ENCODE measurements at places on chromosomes 16 and 17. TPM values are rescaled to one million over a fixed set of nuclear protein-coding genes. Genes with fewer than 3 reads are reported as not detected.

Gene PRR35
- not detected for total RNA-seq

Gene RCVRN
- 1.1 TPM for total RNA-seq

Gene KRT16
- 79.2 TPM for total RNA-seq

Gene GPR179
- total RNA-seq, result not detected

Gene TRIM47
- 41.0 TPM for total RNA-seq

Gene CCDC144A
- 0.15 TPM for total RNA-seq

Gene OR1F1
- total RNA-seq, result not detected

Gene CACNG1
- not detected for total RNA-seq
